T1000 (cell line): ENCODE measurements at places on chromosomes 11 and 22.
A peak's percentile ranks its signal among the peaks of the same experiment; 100 is the strongest.

DNA sequence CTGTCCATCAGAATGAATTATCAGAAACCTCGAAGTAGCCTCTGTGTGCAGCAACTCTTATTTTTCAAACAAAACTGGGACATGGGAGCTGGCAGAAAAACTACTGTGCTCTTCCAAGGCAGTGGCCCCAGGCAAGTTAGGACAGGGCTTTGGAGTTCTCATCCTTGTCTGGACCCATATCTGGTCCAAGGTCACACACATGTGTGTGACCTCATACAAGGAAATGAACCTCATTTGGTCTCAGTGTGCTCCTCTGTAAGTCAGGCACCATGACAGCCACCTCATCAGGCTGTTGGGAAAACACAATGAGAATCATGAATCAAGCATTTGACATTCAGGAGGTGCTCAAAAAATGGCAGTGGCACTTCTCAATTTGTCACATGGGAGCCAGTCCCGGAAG is 25.8 kb downstream of the LARGE1 start:
- no peak for DNase-seq

DNA sequence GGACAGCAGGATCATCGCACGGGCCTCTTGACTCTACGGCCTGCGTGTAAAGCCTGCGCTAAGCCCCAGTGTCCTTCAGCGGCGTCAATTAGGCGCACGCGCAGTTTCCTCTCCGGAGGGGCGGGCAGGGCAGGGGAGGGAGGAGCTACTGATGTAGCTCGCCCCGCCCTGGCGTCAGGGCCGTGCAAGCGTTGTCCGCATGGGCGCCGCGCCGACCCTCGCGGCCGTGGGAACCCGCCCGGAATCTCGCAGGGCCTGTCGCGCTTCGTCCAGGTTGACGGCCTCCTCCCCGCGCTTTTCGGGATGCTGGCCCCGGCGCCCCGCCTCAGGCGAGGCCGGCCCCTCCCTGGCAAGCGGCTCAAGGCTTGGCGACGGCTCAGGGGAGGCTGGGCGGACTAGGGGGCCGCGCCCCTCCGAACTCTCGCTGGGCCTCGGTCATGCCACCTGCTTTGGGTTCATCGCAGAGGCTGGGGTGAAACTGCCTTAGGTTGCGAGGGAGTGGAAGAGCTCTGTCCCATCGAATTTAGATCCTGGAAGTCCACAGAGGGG is 61.1 kb downstream of the ST3GAL4 start:
- no peak for DNase-seq

GRCh38 chr11:59783632-59784090 is 26.9 kb downstream of the MRPL16 start:
- DNase-seq: no peak

DNA sequence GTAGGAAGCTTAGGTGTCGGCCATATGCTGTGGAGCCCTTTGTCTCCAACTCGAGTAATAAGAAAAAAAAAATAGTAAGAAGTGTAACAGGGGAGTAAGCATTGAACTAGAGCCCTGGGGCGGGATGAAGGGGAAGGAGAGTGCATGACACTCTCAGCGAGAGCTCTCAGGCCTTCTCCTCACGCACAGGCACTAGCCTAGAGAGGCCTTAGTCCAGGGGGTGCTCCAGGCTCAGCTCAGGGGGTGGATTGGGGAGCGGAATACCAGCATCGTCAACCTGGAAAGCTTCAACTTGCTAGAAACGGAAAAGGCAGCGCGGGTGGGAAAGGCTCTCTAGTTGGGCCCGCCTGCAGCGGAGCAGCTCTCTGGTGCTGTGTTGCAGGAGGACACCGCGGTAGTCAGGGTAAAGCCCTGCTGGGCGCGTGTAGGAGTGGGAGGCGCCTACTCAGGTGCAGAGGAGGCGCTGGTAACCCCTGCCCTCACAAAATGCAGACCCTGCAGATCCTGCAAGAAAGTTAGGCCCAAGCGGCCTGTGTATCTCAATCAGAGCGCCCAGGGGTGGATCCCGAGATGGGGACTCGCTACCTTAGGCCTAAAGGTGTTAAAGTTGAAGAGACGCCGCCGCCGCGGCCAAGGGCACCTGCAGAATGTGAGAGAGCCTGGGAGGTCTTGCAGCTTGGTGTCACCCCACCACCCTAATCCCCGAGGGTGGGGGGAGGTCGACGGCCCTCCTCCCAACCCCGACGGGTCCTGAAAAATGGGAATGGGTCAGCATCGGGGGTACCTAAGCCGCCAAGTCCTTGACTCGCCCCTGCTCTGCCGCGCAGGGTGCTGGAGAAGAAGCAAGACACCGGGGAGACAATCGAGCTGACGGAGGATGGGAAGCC is 2.8 kb downstream of the SLC17A6 start:
- DNase-seq: no peak

DNA sequence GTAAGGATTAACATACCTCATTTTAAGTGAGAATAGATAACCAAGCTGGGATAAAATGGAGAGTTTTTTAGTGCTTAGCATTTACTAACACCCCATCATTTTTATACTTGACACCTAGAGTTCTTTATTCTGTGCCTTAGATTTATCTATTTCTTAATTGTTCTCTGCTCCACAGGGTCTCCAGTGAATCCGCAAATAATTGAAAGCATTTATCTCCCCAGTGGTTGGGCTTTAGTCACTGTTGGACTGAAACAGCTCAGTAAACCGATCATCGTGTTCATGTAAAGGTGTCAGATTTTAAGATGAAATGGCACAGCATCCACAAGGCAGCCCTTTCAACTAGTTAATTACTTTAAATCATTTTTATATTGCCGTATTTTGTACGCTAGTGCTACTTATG is 17.8 kb upstream of the GRIA4 start:
- DNase-seq: no peak

GRCh38 chr22:39151329-39151975 is 1.0 kb downstream of the CBX7 start:
- DNase-seq: no peak

GRCh38 chr11:1406571-1407485 is 17.1 kb downstream of the BRSK2 start:
- no peak for DNase-seq

DNA sequence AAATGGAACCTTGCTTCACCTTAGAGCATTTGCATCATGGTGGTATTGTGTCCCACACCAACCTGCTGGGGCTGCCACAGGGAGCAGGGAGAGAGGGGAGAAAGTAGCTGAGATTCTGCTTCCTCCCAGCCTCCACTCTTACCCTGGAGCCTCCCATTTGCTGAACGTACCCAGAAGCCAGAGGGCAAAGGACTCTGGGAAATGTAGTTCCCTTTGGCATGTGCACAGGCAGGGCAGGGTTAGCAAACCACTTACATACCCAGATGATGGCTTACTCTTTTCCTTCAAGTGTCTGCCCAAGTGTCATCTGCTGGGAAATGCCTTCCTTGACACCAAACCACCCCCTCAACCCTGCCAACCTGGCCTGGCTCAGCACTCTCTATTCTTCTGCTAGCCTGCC is 16.9 kb downstream of the SMIM38 start:
- no peak for DNase-seq

- peak; percentile 35 for DNase-seq
These were observed 21.9 kb downstream of the ASCC2 start for GRCh38 chr22:29816128-29816527.

- DNase-seq: no peak
These were observed 65.8 kb downstream of the DCDC1 start for GRCh38 chr11:31303644-31304180.

GRCh38 chr11:109512680-109513079 is 90.7 kb downstream of the C11orf87 start:
- no peak for DNase-seq

DNA sequence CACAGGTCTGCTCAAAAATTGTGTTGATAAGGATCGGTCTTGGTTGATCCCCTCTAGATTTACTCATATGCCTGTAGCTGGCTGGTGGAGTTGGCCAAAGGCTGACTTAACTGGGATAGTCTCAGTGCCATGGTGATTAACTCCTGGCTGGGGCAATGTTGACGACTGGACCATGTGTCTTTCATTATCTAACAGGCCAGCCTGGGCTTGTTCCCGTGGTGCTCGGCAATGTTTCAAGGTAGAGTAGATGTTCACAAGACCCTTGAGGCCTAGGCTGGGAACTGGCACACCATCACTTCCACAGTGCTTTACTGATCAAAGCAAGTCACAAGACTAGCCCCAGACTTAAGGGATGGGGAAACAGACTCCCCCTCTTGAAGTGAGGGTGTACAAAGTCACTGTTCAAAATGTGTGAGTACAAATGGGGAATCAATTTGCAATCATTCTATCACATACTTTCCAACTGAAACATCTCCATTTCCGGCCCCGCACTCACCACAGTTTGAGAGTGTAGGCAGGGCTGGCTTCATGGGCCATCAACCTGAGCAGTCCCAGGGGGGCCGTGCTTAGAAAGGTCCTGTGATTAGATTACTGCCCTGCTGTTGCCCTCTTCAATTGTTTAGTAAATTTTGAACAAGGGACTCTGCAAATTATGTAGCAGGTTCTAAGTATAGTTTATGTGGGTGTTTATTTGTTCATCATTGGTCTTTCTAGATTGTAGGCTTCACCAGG is 240.8 kb downstream of the NELL1 start:
- DNase-seq: no peak

GRCh38 chr11:118304568-118305248 is at the start of gene CD3E:
Gene CD3E (plus strand): TSS chr11:118304730. CDS start chr11:118304953, 223 bp downstream.
- DNase-seq: no peak

DNA sequence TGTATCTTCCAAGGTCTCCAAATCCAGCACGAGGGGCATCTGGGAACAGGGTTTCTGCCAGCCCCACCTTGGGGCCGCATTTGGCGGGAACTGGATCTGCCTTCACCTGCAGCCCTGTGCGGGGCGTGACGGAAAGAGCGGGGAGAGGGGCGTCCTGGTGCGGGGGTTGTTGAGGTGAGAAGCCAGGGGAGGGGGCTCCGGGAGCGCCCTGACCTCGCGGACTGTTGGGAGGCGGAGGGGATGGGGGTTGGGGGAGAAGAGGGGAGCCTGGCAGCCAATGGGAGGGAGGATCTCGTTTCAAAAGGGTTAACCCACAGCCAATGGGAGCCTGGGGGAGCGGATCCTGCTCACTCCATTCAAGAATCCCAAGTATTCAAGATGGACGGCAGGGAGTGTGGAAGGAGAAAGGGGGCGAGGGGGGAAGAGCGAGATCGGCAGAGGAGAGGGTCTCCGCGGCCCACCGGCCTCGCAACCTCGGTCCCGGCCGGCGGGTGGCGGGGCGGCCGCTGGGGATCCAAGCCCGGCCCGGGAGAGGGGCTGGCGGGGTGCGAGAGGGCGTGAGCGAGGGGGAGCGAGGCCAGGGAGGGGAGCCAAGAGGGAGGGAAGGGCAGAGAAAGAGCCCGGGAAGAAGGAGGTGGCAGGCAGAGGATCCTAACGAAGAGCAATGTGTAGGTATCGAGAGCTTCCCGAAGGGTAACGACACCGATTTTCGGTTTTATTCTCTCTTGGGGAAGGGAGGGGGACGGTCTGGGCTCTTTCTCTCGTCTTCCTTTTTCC is 11.5 kb downstream of the YPEL4 start:
- DNase-seq: peak; percentile 54
